ENCODE measurements at places on chromosomes 16 and 17.
A peak's percentile ranks its signal among the peaks of the same experiment; 100 is the strongest.

- no peak for DNase-seq
Measured at GRCh38 chr17:28635506-28635905, 9.5 kb downstream of the BLTP2 start.

GRCh38 chr17:50164697-50164988 is 1.2 kb upstream of the SGCA start:
- no peak for DNase-seq

GRCh38 chr17:75270218-75270965 is 639 bp downstream of the MIF4GD start:
- DNase-seq = peak; percentile 68

GRCh38 chr17:64315032-64315490 is 52.0 kb upstream of the TEX2 start:
- no peak for DNase-seq

GRCh38 chr17:9828296-9829295 is 2.9 kb downstream of the GLP2R start:
- DNase-seq = no peak

- DNase-seq = no peak
Measured at GRCh38 chr17:8144401-8145231, 7.6 kb downstream of the PER1 start.

GRCh38 chr17:41547921-41548843 is 20.1 kb upstream of the KRT19 start:
- no peak for DNase-seq

- no peak for DNase-seq
Measured at GRCh38 chr16:54411544-54411943, 125.0 kb upstream of the IRX3 start.

Measured in NCI-H510A treated with DMSO at 0.1 percent for 48 hours (cell line).